Activated gamma-delta T cell treated with Interleukin-2 at 50 U/mL for 16 hours (primary cell): ENCODE measurements at places on chromosomes 2 and 18.

GRCh38 chr2:120204022-120204405, 19.2 kb downstream of the TMEM185B start:
- no peak for DNase-seq

DNA sequence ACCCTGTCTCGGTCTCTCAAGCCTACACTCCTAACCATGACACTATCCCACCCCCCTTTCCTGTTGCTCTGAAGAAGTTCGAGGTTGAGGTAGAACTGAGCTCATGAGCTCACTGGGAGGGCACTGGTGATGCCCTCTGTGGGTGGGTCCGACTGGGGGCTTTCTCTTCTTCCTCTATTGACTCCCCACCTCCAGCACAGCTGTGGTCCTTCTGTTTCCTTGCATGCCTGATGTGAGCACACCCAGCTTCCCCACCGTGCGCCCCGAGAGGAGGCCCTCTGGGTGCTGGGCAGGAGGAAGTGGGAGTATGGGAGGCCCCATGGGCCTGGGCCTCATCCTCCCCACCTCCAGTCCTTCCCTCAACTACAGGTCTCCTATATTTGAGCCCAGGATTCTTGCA, 20.9 kb downstream of the SPEG start:
- DNase-seq, result no peak

GRCh38 chr2:238850091-238850490, 2.2 kb downstream of the TWIST2 start:
- DNase-seq, result no peak

GRCh38 chr2:221569425-221569845, 2.7 kb downstream of the EPHA4 start:
- DNase-seq, result no peak

GRCh38 chr18:10398571-10398970, 55.9 kb upstream of the APCDD1 start:
- no peak for DNase-seq

DNA sequence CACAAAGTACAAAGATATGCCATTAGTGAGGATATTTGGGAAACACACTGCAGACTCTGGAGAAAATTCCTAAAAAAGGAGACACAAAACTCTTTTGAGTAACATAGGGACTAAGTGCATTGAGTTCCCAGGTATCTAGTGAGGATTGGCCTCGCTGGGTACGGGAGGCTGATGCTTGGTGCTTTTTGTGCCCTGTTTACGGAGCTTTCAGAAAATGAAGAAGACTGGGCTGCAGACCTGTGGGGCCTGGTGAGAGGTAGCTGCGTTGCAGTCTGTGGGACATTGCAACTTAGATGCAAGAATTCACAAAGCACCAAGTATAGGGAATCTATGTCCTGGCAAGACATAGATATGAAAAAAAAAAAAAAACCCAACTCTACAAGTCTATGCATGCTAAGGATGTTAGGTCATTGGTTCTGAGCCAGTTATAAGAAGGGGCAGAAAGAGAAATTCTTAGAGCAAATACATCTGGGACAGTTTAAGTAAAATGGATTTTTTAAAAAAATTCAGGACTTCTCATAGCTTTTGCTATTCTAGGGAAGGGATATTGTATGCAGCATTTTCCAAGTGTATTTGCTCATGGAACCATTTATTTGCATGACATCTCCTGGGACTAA, 156.0 kb downstream of the SLC4A3 start:
- DNase-seq, result no peak

DNA sequence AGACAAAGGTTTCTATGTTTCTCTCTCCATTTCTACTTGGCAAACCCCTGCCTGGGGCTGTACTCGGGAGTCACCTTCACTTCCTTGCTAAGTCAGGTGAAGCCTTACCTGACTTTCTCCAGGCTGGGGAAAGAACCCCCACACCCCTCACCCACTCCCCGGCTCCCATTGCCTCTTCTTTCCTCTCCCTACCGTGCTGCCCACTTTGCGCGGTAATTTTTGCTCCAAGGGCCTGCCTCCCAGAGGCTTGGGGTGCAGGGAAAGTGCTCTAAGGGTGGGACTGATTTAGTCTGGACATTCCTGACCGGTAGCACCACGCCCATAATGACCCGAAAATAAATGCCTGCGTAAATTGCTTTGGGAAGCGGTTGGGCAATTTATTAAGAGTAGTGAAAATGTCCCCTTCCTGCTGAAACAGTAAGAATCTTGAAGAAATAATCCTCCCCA, 49.1 kb upstream of the ATP6V1B1 start:
- DNase-seq, result no peak

DNA sequence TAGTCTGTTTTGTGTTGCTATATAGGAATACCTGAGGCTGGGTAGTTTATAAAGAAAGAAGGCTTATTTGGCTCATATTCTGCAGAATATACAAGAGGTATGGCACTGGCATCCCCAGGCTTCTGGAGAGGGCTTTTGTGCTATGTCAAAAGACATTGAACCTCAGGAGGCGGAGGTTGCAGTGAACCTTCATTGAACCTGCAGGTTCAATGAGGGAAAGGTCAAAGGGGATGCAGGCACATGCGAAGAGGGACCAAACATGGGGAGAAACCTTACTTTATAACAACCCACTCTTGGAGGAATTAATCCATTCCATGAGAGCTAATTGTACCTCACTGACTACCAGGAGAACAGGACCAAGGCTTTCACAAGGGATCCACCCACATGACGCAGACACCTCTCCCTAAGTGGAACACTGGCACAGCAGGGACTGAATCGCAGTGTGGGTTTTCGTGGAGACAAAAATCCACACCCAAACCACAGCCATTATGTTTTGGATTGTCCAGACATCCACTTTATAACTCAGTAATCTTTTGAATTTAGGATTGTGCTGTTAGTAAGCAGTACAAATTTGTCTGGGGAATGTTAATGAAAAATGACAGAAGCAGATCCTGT, 4.1 kb upstream of the SERPINB8 start:
- DNase-seq, result no peak

GRCh38 chr18:59988098-59988706, 88.4 kb downstream of the PMAIP1 start:
- DNase-seq, result peak; percentile 40

GRCh38 chr2:127479219-127479825, 47.0 kb downstream of the IWS1 start:
- no peak for DNase-seq

- no peak for DNase-seq
These were observed 1229.0 kb upstream of the ZEB2 start for GRCh38 chr2:145748927-145749326.

- no peak for DNase-seq
These were observed 157.1 kb upstream of the LRRTM1 start for GRCh38 chr2:80461505-80462197.

DNA sequence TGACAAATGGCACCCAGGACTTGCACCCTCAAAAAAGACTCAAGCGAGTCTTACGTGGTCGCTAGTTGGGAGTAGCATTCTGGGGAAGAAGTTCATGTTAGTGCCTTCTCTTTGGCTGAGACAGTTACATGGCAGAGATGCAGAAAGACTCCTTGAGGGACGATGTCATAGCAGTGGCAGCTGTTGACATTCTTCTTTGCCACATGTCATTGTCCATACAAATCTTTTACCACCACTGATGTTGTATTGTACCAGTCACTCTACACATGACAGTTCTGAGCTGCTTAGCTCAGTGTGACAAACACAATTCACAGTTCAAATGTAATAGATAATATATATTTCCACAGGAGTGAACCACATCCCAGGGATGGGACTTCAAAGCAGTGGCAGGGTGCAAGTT, 197.1 kb downstream of the TCF4 start:
- DNase-seq, result no peak

- no peak for DNase-seq
These were observed 21.1 kb upstream of the KCNG2 start for GRCh38 chr18:79776674-79777073.

- DNase-seq, result no peak
These were observed 47.6 kb downstream of the DIS3L2 start for GRCh38 chr2:232008907-232009638.

GRCh38 chr2:114127372-114127771, 237.5 kb downstream of the ACTR3 start:
- no peak for DNase-seq

DNA sequence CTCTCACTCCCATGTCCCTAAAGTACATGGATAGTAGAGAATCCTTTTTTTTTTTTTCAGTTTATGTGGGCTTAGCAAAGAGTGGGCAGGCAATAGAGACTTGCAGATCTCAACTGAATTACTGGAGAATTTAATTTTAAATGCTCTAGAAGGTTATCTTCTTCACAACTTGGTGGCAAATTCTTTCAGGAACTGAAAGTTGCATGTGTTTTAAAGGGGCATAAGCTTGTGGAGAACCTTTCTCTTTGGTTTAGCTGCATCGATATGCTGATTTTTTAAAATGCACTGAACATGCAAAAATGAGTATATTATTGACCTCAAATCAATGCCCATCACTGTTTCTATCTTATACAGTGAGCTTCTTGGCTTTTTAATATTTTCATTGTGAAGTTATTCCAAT, 24.9 kb upstream of the GALNT3 start:
- no peak for DNase-seq

GRCh38 chr2:66080127-66080526, 354.8 kb upstream of the MEIS1 start:
- DNase-seq, result no peak

DNA sequence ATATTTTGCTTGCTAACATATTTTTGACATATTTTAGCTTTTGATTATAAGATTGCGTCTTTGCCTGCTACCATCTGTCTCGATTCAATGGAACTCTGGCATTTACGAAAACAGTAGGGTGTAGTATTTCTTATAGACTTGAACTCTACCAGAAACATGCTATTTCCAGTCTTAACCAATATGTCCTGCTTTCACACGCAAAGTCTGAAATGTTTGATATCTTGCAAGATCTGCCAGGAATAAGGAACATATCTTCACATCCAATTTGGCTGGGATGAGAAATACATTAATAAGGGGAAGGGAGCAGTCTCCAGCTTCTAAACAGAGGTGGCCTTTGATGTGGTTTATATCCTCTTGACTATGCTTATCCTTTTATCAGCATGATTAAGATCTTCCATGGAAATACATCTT, 299.4 kb downstream of the ZNF521 start:
- no peak for DNase-seq

DNA sequence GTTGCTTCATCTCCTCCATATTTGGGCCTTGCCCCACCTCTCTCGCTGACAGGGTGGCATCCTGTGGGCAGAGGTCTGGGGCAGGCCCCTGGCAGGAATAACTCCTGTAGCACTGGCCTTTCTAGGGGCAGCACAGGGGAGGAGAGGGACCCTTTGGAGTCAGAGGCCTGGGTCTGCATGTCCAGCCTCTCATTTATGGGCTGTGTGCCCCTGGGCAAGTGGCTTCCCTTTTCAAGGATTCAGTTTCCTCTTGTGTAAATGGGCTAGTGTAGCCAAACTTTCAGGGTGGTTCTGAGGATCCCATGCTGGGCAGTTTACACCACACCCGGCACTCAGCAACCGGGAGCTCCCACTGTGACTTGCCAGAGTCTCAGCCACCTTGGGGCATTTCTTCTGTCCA, 23.4 kb downstream of the ADRA2B start:
- DNase-seq, result no peak

DNA sequence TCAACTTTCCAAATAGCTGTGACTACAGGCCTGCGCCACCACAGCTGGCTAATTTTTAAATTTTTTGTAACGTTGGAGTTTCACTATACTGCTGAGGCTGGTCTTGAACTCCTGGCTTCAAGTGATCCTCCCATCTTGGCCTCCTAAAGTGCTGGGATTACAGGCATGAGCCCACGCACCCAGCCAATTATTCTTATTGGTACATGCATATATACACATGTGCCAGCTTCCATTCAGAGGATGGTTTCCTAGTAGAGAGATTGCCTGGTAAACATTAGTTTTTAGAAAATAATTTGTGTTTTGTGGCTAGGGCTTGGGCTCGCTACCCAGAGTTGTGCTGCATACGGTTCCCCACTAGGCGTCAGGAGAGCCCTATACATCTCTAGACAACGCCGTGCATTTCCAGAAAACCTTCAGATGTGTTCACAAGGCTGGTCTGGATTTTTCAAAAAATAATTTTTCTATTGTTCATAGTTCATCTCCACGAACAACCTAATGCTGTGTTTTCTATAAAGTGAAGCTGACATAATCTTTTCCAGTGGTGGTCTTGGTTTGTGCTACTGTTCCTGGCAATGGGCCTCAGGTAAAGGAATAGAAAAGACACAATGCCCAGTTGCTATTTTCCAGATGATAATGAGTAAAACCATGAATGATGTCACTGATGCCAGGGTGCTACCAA, 14.6 kb upstream of the AFG3L2 start:
- peak; percentile 45 for DNase-seq

DNA sequence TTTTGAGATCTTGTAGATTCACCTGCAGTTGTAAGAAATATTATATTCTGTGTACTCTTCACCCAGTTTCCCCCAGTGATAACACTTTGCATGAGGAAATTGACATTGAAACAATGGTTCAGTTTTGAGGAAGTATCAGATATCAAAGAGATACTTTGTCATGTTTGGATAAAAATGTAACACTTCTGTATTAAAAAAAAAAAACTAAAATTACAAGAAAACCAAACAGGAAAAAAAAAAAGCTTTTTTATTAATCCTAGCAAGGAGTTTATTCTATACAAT, 204.0 kb downstream of the ARL4C start:
- no peak for DNase-seq

- no peak for DNase-seq
These were observed 7.0 kb downstream of the TIMM21 start for GRCh38 chr18:74155276-74155675.

DNA sequence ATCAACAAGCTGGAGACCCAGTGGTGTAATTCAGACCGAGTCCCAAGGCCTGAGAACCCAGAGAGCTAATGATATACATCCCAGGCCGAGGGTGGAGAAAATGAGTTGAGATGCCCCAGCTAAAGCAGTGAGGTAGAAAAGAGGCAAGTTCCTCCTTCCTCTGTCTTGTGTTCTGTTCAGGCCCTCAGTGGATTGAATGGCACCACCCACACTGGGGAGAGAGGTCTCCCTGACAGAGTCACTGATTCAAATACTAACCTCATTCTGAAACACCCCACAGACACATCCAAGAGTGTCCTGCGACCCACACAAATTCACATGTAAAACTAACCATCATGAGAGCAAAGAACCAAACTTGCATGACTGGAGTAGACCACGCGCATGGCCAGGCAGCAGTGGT, 215.3 kb downstream of the ANAPC1 start:
- no peak for DNase-seq

GRCh38 chr18:48134609-48135008, 204.2 kb upstream of the SMAD2 start:
- DNase-seq, result no peak

- DNase-seq, result no peak
These were observed 40.3 kb downstream of the MYCN start for GRCh38 chr2:15980605-15981098.

DNA sequence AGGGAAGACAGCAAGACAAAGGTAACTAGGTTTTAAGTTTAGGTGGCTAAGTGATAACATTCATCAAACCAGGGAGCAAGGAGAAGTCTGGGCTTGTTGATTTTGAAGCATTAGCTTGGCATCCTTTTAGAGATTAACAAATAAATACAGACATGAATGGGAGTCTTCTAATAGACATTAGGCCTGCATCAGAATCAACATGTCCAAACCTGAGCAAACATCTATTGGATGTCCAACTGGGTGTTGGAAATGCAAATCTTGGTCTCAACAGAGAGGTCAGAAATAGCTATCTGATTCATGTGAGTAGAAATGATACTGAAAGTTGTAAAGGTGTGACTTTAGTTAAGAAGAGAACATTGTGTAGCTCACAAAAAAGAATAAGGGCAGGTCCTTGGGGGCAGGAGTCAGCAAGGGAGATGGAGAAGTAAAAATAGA, 85.5 kb upstream of the RND3 start:
- no peak for DNase-seq

- DNase-seq, result no peak
These were observed 18.2 kb upstream of the DAW1 start for GRCh38 chr2:227853204-227853629.

- DNase-seq, result no peak
These were observed 103.0 kb downstream of the CDK15 start for GRCh38 chr2:201909348-201909747.

GRCh38 chr2:27150639-27151230, 1.9 kb downstream of the TCF23 start:
- no peak for DNase-seq
